DMS53 (cell line): ENCODE measurements at places on chromosomes 6 and 20.

DNA sequence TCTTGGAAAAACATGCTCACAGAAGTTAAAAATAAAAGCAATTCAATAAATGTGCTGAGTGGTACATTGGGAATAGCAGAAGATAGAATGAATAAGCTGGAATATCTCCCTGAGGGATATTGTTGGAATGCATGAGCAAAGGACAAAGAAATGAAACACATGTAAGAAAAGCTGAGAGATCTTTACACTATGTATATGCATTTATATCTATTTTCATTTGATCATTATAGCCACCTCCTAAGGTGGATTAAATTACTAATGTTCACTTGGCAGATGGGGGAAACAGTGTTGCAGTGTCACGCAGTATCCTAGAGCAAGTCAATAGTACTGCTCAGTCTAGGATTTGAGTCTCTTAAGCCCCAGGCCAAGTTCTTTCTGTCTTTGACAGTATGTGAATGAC, 542.0 kb upstream of the MARCKS start:
- no peak for DNase-seq

GRCh38 chr6:82924799-82925535, 140.7 kb downstream of the UBE3D start:
- DNase-seq = no peak

DNA sequence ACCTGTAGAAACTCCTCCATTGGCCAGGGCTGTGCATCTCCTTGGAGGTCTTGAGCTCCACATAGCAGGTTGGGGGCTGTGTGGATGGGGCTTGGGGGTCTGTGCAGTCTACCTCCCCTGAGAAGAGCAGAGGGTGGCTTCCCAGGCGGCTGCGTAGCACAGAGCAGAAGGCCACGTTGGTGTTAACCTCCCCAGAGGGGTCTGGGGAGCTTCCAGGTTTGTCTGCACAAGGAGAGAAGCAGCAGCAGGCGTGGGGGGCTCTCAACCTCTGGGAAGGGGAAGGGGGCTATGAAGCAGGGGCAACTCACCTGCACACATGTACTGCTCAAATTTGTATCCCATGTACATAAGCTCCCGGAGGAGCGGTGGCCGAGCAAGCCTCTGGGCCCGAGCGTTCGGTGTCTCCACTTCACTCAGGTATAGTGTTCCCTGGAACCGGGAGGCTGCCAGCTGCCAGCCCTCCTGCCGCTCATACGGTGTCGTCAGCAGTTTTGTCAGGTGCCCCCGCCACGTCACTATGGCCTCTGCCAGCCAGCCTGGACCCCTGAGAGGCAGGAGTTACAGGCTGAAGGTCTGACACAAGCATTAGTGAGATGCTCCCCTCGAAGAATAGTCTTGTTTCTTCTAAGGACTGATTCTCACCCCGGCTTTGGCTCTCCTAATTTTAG, 1.2 kb downstream of the DXO start:
- peak; percentile 89 for DNase-seq

DNA sequence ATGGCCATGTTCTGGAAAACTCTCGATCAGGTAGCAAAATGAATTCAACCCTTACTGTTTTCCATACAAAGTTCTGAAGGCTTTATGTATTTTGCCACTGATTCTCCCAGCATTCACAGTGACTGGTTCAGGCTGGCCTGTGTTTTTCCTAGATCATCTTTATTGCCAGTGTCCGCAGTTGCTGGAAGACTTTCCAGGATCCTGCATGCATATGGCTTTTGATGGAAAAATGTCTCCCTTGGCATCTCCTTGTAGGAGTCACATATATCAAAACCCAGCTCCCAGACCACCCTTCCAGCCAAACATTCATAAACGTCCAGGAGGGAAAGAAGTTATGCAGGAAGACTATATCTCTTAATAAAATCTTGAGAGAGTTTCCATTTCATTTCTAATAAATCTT, 588.8 kb downstream of the MAFB start:
- DNase-seq = no peak

DNA sequence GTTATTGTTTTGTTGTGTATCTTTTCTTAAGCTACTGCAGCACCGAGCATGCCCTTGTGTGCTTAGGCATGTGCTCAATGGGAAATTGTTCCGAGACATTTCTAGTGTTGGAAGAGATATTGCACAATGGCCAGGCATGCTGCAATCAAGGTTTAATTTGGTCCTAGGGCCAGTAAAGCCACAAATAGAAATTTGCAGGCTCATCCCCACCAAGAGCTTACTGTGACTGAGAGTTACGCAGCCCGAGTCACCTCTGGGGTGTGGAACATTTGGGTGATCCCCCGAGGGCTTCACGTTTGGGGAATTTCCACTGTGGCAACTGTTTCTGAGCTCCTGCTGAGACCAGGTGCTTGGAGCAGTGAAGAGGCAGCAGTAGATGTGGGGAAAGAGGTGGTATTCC, 65.8 kb downstream of the ADTRP start:
- no peak for DNase-seq

- peak; percentile 40 for DNase-seq
These were observed 851 bp downstream of the SNX5 start for GRCh38 chr20:17967521-17968365.

GRCh38 chr6:164015088-164015484, 600.6 kb downstream of the QKI start:
- DNase-seq = peak; percentile 66

DNA sequence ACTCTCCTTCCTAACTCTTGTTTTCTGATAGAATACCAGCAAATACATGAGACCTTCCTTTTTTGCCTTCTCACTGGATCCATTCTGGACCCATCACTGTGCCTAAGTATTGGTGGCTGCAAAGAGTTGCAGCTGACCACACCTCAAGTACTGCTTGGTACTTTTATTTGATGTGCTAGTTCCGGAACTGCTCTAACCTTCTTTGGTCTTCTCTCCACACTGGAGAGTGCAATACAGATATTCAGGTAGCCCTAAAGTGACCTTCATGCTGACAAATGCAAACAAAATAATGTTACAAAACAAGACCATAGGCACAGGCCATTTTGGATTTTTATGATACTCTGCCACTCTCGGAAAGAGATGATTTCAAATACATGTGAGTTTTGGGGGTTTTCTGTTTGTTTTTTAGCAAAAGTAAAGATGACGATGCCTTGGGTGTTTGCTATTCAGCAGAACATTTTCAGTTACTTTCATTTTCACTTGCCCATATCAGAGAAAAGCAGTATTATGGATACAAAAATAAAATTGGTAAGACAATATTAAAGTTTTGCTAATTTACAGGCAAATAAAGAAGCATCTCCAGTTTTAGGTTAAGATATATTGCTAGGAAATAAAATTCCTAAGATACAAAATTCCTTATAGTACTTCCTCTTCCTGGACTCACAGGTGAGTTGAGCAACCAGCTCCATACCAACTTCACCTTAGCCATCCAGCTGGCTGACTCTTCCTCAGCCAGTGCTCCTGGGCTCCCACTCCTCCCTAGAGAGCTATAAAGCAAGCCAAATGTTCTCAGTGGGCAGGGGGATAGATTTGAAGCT, 42.0 kb downstream of the PTPRK start:
- peak; percentile 52 for DNase-seq

DNA sequence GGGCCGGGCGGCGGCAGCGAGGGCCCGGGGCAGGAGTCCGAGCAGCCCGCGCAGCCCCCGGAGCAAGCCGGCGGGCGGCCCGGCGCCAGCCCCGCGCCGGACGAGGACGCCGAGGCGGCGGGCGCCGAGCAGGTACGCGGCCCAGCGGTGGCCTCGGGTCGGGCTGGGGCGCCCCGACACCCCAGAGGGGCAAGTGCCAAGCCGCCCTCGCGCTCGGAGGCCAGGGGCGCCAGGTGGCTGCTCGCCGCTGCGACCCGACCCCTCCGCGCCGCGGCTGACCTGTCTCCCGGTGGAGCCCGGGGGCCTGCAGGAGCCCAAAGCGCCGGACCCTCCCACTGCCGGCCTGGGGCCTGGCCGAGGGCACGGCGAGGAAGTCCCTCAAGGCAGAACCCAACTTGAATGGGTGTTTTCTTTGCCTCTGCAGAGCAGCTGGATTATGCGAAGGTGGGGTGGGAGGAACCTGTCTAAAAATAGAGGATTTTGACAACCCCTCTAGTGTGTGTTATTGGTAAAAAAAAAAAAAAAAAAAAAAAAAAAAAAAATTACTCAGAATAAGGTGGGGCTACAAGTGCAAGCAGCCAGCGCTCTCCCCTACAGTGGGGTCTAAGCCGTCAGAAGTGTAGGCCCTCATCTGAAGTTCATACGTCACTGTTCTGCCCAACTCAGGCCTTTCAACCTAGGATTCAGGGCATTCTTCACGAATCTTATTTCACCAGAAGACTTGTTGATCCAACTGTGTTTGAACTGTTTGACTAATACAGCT, 609 bp downstream of the OGFRL1 start:
- DNase-seq = peak; percentile 79

GRCh38 chr6:104506429-104506828, 353.3 kb downstream of the HACE1 start:
- no peak for DNase-seq

DNA sequence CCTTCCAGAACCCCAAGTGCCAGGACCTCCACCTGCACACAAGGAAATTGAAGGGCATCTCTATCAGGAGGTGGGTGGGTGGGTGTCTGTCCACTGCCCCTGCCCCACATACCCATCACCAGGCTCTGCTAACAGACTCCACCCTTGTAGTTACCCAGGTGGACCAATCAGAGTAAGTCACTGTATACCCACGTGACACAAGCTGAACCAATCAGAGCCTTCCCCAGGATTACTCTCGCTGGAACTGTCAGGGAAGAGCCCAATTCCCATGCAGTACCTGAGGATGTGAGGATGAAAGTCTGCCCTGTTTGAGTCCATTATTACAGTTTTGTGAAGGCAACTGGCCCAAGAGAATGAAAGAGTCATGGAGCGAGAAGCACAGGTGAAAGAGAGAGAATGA, 4.2 kb downstream of the OCSTAMP start:
- no peak for DNase-seq
